GM04504 (cell line): ENCODE measurements at places on chromosomes 5 and 9.

- DNase-seq, result no peak
Measured at GRCh38 chr9:135772056-135772646, 70.2 kb downstream of the KCNT1 start.

- no peak for DNase-seq
Measured at GRCh38 chr9:112341730-112342129, 8.3 kb upstream of the PTBP3 start.

DNA sequence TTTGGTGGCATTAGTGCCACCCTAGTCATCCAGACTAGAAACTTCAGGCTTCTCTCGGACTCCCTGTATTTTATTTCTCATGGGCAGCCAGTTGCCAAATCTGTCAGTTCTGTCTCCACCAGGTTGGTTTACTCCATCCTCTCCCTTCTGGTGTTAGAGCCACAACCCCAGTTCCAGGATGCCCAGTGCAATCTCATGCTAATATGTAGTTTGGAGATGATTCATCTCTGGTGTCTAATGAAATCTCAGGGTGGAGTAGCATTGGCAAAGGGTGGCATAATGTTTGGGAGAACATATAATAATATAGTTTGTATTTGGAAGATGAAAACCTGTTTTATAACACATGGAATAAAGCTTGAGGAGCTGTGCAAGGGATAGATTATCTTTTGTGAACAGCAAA is 30.2 kb downstream of the SLC46A2 start:
- DNase-seq, result no peak

DNA sequence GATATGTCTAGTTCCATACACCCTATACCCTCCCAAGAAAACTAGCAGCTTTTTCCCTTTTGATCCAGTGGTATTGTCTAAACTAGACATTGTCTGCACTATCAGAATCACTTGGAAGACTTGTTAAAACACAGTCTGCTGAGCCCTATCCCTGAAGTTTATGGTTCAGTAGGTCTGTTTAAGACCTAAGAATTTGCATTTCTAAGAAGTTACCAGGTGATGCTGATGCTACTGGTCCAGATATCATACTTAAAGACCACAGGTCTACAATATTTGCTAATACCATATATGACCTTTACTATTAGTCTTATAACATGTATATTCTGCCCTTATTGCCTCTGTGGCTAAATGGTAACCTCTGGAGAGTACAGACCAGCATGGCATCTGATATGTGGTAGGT is 23.3 kb downstream of the SKIC3 start:
- DNase-seq, result no peak

DNA sequence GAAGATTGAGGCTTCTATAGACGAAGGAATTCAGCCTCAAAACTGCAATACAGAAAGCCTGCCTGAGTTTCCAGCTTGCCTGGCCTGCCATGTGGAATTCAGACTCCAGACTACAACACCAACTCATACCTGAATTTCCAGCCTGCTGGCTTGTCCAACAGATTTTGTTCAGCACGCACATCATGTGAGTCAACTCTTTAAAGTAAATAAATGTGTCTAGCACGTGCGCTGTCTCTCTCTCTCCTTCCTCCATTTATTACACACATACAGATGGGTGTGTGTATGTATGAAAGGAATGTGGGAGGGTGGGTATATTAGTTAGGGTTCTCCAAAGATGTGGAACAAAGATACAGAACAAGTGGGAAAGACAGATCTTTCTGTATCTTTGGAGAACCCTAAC is 82.4 kb upstream of the TAS2R1 start:
- peak; percentile 75 for DNase-seq
